ENCODE measurements at places on chromosomes 7 and 10.

DNA sequence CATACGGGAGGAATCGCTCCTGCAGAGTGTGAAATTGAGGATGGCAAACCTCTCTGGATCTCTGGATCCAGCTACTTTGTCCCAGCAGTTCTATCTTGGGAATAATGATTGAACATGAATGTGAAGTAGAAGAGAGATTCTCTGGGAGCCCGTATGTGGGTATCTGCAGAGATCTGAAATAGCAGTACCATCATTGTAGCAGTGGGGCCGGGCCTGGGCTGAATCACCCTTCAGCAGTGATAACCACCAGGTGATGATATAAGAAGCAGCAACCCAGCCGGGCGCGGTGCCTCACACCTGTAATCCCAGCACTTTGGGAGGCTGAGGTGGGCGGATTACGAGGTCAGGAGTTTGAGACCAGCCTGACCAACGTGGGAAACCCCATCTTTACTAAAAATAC is 51.9 kb downstream of the SKIDA1 start:
- DNase-seq, result no peak

DNA sequence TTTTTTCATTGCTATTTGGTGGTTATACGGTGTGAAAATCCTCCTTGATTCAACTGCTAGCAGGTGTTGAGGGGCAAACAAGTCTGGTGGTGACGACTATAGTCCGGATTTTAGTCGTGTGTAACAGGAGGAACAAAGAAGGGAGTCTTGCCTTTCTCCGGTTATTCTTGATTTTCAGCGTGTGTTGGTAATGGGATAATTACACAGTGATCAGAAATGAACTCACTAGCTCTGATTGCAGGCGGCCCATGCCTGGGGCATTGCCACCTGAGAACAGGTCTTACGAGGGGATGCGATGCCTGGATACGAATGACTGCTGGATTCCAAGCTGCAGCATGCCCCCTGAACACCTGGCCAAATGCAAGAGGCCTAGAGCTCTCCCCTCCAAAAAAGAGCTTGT is 72.8 kb downstream of the CAMK1D start:
- no peak for DNase-seq

- DNase-seq, result no peak
Observed at GRCh38 chr7:134662166-134662870, 15.7 kb downstream of the BPGM start.

GRCh38 chr7:155846936-155847335 is 34.7 kb upstream of the SHH start:
- no peak for DNase-seq

GRCh38 chr7:21939136-21939857 is 6.4 kb downstream of the CDCA7L start:
- peak; percentile 15 for DNase-seq

GRCh38 chr10:46525177-46525823 is 31.2 kb downstream of the GPRIN2 start:
- DNase-seq, result no peak

DNA sequence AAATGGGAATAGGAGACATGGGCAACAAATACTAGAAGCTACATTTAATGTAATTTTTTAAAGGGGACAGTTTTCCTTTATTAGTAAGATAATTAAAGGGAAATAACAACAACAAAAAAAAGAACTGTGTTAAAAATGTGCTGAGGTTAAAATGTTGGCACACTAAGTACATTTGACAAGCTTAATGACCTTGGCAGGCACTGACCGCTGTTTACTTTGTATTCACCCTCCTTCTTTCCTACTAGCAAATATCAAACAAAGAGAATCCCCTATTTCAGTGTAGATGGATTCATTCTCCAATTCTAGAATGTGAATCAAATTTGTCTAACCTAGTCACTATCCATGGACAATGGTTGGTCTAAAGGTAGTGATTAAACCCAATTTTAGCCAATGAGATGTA is 77.5 kb upstream of the TOMM7 start:
- no peak for DNase-seq

DNA sequence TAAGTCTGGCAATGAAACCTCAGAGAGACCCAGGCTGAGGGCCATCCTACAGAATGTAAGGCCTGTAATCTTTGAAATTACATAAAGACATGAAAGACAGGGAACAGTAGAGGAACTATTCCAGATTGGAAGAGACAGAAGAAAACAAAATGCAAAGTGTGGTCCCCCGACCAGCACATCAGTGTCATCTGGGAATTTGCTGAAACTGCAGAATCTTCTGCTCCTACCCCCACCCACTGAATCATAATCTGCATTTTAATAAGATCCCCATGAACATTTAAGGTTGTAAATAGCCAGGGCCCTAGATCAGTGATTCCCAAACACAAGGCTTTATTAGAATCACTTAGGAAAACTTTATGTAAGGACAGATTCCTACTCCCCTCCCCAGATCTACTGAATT is 154.4 kb downstream of the NOC3L start:
- DNase-seq, result no peak

- DNase-seq, result no peak
Observed at GRCh38 chr10:86443069-86443468, 76.5 kb upstream of the GRID1 start.

DNA sequence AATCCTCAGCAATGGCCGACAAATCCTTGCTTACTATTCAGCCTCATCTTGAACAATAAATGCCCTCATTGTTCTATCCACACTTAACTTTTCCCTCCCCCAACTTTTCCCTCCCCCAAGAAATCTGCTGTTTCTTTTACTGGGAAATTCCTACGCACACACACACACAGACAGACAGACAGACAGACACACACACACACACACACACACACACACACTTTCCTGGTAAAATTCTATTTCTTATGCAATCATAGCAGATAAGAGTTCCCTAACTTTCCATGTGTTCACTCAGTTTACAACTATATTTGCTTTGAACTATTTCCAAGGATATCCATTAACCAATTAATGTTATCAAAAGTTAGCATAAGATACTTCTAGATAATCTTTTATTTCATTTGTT is 52.9 kb downstream of the RELN start:
- DNase-seq, result no peak

GRCh38 chr7:288671-289101 is 1.3 kb upstream of the FOXL3 start:
- DNase-seq, result no peak

GRCh38 chr10:126734015-126734414 is 63.5 kb upstream of the C10orf90 start:
- DNase-seq, result no peak

All from stimulated activated naive CD4-positive, alpha-beta T cell treated with Interleukin-2 at 50 U/mL for 16 hours (primary cell).